ENCODE measurements at places on chromosomes 2 and 18.

GRCh38 chr18:3593381-3593903 lies 143.5 kb downstream of the TGIF1 start:
- no peak for DNase-seq

GRCh38 chr2:181683518-181684453 lies 3.5 kb upstream of the NEUROD1 start:
- no peak for DNase-seq

- no peak for DNase-seq
These were observed 191.1 kb downstream of the STK39 start for GRCh38 chr2:168056242-168056787.

DNA sequence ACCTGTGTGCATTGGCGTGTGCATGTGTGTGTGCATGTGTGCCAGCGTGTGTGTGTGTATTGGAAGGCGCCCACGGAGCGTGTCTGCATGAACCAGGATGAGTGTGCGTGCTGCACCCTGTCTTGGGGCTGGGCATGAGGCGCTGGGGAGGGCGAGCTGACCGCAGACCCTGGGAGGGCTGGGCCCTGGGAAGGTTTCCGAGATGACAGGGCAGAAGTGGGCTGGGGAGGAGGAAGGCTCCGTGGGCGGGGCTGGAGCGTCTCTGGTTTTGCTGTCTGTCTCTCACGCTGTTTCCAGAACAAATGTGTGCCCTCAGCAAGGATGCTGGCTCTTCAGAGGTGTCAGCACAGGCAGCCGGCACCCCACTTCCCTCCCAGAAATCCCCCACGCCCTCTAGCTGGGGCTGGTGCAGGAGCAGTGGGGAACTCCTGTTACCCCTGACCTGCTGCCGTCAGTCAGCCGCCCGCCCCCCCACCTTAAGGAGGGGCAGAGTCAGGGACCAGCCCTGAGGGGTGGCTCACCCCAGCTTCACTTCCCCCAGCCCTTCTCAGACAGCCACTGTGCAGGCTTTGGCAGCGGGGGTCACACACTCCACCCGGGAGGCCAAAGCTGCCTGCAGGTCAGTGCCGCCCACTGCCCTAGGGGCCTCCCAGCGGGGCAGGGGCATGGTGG lies at the start of gene GPR35:
Gene GPR35 (plus strand): TSS at position 531 of the 672 bp plus-strand sequence. CDS start 4,473 bp downstream, outside the sequence.
- DNase-seq, result peak; percentile 89
